ENCODE measurements at places on chromosomes 3 and 15.

- no peak for DNase-seq
Measured at GRCh38 chr15:73926219-73927002, at the start of gene LOXL1. Gene LOXL1, plus strand, starts transcription at chr15:73926462. Its CDS starts 322 bp downstream, at chr15:73926784.

GRCh38 chr3:99846477-99847160 is 29.0 kb downstream of the CMSS1 start:
- no peak for DNase-seq

- no peak for DNase-seq
Measured at GRCh38 chr3:42678447-42678846, 6.9 kb upstream of the KLHL40 start.

DNA sequence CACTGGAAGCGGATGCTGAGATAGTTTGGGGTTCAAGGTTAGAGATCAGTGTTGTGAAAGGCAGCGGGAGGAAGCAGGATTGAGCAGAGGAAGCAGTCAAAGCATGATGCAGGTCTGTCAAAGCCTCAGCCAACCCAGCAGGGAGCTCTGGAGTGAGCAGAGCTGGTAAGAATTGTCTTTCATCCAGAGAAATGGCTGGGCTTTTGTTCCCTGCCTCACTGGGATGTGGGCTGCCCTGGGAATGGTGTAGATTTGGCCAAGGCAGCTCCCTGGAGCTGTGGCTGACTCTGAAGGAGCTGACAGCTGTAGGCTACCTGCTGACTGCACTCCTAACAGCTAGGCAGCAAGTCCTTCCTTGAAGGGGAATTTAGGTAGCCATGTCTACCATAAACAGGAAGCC is 61.9 kb upstream of the STXBP5L start:
- DNase-seq = no peak

DNA sequence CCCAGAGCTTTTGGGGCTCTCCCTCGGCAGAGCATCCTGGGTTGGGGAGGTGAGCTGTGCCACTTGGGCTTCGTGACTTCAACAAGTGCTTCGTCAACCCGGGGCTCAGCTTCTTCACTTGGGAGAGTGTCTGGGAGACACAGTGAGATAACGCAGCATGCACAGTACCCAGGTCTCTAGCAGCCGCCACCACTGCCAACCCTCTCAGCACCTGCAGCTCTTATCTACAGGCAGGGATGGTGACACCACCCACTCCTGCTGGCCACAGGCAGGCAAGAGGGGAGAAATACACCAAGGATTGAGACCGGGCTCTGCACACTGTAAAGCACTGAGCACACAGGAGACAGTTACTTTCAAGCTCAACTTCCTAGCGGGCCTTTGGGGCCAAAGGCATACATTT is 11.6 kb downstream of the TKT start:
- DNase-seq = no peak

- no peak for DNase-seq
Measured at GRCh38 chr3:112346491-112347122, 13.7 kb downstream of the CD200 start.

DNA sequence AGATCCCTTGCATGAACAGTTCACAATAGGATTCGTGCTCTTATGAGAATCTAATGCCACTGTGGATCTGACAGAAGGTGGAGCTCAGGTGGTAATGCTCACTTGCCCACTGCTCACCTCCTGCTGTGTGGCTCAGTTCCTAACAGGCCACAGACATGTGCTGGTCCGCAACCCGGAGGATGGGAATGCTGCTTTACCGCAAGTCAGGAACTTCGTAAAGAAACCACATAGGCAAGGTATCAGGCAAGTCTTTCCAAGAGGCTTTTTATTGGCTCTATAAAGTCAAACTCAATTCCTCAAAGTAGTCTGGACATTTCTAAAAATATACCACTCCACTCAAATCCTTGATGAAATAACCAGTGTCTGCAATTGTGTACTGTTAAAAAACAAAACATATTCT is 56.1 kb downstream of the OSTN start:
- DNase-seq = no peak

DNA sequence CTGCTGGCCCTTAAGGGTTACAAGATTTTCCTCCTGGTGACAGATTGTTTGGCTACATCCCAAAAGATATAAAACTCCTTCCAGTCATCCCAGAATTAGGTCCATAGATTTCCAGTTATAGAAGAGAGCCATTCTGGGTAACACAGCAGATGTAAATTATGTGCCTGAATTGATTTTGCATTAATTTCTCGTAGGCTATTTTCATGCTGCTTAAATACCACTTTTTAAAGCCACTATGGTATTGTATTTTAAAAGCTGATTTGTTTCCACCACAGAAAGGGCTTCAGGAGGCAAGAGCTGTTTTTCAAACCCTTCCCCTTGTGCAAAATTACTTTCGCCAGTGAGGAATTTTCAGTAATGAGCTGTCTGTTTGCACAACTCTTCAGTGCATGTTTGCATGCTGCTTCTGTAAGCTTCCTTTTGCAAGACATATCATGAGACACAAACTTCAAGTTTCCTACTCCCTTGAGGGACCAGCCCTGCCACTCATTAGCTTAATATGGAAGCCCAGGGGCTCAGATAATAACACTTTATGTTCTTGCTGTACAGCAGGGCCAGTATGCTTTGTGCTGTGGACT is 105.4 kb upstream of the TNIK start:
- no peak for DNase-seq

- no peak for DNase-seq
Measured at GRCh38 chr3:72258361-72259141, 473.6 kb upstream of the PROK2 start.

DNA sequence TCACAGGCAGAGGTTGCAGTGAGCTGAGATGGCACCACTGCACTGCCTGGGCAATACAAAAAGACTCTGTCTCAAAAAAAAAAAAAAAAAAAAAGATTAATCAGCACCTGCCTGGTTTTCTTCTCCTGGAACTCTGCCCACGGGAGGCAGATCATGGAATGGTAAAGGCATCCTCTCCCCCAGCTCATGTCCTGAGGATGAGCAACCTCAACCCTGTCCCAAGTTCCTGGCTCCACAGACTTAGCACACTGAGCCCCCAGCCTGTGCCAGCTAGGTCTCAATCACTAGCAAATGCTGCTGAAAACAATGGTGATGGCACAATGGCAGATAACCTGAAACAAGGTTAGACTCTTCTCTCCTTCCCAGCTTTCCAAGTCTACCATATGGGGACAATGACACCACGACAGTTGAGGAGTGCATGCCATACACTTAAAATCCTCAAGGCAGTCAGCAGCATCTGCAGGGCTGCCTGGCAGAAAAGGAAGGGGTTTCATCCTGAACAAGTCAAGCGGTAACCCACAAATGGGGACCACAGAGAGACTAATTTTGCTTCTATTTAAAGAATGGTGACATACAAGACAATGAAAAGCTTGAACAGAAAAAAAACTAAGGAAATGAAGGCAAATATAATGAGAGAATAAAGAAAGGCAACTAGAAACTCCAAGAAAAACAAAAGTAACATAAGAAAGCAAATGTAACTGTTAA is 4.8 kb downstream of the CLN6 start:
- no peak for DNase-seq

- DNase-seq = no peak
Measured at GRCh38 chr15:85527895-85528294, 147.5 kb downstream of the AKAP13 start.

GRCh38 chr15:31552482-31553099 is 226.0 kb downstream of the KLF13 start:
- no peak for DNase-seq

GRCh38 chr3:133360476-133360875 is 39.4 kb upstream of the BFSP2 start:
- DNase-seq = no peak

DNA sequence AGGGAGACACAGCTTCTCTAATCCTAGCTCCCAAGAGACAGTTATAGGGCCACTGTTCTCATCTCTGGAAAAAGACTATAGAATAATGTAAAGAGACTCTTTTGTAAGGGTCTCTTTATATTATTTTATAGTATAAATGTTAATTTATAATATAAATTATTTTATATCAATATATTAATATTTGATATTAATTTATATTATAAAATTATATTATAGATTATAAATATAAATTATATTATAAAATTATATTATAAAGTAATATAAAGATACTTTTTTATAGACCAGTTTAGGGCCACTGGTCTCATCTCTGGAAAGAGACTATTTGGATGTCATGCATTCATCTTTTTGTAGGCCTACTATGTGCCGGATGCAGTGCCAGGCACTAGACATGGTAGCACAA is 53.9 kb downstream of the SV2B start:
- no peak for DNase-seq

- DNase-seq = no peak
Measured at GRCh38 chr3:43996379-43997301, 245.0 kb upstream of the TOPAZ1 start.

DNA sequence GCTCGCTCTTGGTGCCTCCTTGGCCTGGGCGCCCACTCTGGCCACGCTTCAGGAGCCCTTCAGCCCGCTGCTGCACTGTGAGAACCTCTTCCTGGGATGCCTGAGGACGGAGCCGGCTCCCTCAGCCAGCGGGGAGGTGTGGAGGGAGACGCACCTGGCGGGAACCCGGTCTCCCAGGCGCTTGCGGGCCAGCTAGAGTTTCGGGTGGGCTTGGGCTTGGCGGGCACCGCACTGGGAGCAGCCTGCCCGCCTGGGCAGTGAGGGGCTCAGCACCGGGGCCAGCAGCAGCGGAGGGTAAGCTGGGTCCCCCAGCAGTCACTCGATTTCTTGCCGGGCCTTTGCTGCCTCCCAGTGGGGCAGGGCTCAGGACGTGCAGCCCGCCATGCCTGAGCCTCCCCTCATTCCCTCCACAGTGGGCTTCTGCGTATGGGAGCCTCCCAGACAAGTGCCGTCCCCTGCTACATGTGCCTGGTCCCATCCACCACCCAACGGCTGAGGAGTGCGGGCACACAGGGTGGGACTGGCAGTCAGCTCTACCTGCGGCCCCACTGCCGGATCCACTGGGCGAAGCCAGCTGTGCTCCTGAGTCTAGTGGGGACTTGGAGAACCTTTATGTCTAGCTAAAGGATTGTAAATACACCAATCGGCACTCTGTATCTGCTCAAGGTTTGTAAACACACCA is 708.7 kb downstream of the VGLL3 start:
- DNase-seq = no peak

DNA sequence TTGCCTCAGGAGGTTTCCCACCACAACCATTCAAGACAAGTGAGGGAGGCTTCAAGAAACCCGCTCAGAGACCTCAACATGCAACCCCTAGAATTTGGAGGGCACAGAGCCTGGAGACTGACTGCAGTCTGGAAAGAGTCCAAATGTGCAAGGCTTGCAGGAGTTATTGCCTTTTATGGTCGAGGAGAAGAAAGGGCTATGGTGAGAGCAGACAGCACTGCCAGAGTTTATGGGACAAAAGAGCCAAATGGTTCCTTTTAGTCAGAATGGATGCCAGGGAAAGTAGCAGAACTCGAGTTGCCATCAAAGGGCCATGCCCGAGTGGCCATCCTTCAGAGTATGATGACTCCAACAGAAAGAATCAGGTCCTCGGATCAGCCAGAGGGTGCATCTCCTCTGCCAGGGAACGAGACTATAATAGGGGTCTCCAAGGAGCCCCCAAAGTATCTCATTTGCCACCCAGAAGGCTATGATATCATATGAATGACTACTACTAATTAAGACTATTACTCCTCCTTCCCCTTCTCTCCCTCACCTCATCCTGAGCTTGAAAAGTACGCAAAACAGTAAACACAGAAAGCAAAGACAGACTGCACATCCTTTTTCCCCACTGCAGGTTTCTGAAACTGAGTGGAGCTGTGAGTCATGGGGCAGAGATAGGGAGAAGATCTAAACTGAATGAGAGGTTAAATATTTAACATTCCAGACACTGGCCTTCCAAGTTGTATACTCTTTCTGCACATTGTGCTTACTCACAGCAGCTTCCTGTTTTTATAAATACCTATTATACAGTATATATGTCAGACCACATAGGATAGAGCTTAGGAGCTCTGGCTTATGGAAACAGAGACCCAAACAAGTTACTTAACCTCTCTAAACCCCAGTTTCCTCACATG is 33.9 kb upstream of the TMCO5A start:
- DNase-seq = no peak

DNA sequence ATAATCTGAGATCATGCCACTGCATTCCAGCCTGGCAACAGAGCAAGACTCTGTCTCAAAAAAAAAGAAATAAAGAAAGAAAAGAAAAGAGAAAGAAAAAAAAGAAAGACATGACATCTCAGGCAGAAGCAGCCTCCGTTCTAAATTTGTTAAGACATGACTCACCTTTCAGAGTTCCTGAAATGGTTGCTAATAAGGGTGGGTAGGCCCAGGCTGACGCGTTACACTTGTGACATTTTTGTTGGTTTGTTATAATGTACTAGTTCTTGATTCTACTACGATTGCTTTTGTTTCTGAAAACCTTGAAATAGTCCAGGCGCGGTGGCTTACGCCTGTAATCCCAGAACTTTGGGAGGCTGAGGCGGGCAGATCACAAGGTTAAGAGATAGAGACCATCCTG is 21.0 kb downstream of the SLC25A20 start:
- no peak for DNase-seq

DNA sequence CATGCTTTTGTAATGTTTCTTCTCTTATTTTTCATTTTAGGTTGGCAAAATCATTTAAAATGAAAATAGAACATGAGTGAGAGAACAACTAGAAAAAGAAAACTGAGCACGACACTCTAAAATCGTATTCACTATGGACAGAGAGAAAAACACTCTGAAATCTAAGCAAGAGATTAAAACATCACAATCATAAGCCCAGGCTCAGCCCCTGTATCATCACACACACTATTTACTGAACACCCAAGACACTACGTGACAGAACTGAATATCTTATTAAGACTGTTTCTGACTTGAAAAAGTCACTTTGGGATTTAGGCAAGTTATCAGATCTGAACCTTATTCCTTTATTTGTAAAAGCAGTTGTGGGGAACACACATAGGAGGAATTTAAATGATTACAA is 82.6 kb upstream of the PLXND1 start:
- no peak for DNase-seq

Measured in stimulated activated CD8-positive, alpha-beta memory T cell treated with anti-CD3 and anti-CD28 coated beads, Interleukin-12 subunit alpha, Interleukin-12 subunit beta, amount 100 ng/mL, for 4 hours (primary cell).